NCI-H510A (cell line): ENCODE measurements at places on chromosomes 13 and 19.

DNA sequence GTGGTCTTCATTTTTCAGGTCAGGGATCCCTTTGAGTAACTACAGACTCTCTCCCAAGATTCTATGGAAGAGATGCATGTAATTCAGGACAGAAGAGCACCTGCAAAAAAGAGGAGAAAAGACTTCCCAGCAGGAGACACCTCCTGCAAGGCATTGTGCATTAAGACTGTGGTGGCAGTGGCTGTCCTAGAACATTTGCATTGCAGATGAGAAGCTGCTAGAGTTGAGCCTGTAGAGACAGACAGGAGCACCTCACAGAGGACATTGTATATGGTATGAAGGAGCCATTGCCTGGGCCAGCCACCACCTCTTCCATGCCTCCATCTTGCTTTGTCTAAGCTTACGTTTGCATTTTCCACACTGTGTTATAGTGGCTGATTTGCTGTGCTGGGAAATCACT lies 11.2 kb upstream of the MYO16 start:
- no peak for DNase-seq

GRCh38 chr13:111005808-111006505 lies 91.1 kb upstream of the ANKRD10 start:
- no peak for DNase-seq

GRCh38 chr19:30320916-30321315 lies 51.3 kb upstream of the ZNF536 start:
- DNase-seq: no peak

DNA sequence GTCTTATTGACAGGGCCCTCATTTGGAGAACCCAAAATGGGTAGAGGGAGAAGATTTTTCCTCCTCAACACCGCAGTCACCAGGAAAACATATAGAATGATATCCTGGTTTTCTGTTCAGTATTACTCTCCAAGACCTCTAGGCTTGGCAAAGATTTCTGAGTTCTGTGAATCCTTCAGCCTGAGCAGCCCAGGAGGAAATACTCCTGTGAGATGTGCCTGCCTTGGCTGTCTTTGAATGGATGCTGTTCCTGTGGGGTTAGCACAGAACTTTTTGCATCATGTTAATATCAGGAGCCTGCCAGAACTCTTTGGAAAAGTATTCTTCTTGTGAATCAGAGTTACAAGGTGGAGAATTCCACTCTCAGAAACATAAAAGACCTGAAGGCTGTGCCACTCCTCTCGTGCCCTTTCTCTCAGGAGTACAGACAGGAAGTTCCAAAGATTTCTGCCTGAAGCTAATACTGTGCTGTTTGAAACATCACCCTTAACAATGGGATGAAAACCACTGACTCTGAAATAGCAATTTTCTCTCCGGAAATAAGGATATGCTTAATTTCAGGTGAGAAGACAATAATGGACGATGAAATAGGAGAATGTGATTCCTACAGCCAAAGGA lies 520.1 kb upstream of the NBEA start:
- no peak for DNase-seq

DNA sequence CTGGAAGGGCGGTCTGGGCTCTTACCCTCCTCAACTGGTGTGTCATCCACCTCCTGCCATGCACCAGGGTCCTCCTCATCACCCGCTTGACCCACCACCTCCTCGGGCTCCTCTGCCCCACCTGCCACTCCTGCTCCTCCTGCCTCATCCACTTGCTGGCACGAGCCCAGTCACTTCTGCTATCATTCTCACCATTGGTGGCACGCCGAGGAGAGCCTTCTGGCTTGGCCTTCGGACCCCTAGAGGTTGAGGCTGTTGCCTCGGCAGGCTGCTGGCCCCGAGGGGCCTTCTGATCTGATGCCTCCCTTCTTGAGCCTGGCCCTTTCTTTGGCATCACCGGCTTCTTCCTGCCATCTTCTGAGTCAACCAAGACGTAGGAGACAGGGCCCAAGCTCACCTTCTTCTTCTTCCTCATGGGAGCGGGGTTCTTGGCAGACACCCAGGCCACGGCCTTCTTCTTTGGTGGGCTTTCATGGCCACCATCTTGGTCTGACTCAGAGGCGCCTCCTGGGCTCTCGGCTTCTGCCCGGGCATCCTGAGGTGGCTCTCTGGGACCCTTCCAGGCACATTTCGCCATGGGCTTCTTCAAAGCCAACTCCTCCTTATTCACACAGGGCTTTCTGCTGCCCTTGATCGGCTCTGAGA lies 1.7 kb downstream of the PNMA8A start:
- no peak for DNase-seq
